ENCODE measurements at places on chromosomes 12 and 14.

DNA sequence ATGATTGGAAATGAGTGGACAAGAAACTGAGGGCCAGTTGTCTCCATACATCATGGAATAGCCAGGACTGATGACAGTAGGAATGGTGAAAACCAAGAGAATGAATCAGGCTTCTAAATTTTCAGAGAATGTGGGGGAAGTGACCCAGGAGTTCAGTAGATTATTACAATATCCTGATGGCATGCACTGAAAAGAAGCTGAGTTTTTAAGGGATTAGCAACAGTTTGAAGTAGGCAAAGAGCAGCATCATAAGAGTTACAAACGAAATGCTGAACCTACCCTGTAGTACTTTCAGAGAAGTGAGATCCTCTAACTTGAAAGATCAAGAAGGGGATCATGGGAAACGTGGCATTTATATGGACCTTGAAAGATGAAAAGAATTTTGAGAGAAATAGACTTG lies 13.2 kb downstream of the SLC2A14 start:
- DNase-seq: no peak

DNA sequence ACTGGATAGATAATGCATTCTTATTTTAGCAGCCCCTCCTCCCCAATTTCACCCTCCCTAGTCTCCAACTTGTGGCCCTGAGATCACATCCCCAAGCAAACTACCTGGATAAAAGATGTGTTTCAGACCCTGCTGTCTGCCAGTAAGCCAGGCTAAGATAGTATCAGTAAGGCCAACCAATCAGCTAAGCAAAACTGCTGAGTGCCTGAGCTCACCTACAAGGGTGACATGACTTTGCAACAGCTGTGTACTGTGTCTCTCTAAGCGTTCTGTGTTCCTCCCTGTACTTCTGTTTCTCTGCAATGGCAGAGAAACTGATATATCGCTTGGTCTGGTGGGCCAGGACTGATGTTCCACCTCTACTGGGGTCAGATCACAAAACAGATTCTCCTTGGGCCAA lies 224.9 kb downstream of the BTG1 start:
- DNase-seq: no peak

DNA sequence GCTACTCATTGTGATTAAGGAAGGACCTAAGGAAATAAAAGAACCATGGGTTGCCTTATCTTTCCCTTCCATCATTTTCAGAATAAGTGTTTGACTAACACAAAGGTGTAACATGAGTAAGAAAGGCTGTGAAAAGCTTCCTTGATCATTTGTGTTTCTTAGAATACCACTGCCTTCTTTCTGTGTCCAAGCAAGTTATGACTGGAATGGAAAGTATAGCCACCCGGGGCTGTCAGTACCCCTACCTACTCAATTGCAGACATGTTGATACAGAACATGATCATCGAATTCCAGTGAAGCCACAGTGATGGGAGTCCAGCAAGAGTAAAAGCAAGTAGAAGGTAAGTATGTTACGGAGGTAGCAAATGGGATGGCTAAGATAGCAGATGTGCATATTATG lies 209.8 kb downstream of the PELI2 start:
- no peak for DNase-seq

DNA sequence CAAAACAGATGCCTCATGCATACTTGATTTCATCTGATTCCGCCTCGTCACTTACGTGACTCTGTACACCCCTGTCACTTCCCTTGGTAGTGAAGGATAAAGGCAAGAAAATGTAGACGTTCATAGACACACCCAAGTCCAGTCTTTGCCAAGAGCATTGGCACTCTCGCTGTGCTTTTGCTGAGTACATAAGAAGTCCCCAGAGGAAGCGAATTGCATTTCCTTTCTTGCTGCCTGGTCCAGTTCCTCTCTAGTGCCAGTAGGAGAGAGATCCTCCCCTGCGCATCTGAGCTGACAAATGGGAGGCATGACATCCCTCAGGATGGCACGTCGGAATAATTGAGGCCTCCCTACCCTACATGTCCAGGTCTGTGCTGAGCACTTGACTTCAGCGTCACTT lies 21.3 kb upstream of the RIN3 start:
- DNase-seq: no peak

- DNase-seq: no peak
Observed at GRCh38 chr12:79317179-79317847, 373.5 kb downstream of the PAWR start.

- DNase-seq: no peak
Observed at GRCh38 chr12:68189821-68190242, 30.3 kb upstream of the IFNG start.

DNA sequence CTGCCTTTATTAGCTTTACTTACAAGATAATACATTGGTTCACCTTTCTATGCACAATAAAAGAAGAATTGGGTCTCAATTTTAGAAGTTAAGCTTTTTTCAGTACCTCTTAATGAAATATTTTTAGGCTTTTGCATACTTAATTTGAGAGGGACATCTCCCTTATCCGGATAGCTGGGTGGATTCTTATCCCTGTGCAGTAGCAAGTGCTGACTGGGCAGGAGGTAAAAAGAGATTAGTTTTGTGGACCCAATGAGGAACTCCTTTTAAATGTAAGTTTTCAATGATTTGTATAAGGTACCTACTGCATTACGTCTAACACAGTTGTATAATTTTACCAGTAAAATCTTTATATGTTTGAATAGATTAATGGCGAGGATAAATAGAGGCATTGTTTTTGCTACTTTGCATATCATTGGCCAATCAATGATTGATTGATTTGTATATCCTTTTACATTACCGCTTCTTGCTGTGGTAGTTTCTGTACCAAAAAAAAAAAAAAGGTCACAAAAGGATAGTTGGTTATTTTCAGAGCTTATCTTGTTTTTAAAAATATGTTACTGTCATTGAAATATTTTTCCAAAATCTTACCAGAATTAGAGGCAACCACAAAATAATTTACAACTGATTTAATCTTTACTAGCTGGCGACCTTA lies 2.2 kb downstream of the CPSF6 start:
- DNase-seq: no peak

- no peak for DNase-seq
Observed at GRCh38 chr12:9039397-9039977, 50.1 kb downstream of the KLRG1 start.

DNA sequence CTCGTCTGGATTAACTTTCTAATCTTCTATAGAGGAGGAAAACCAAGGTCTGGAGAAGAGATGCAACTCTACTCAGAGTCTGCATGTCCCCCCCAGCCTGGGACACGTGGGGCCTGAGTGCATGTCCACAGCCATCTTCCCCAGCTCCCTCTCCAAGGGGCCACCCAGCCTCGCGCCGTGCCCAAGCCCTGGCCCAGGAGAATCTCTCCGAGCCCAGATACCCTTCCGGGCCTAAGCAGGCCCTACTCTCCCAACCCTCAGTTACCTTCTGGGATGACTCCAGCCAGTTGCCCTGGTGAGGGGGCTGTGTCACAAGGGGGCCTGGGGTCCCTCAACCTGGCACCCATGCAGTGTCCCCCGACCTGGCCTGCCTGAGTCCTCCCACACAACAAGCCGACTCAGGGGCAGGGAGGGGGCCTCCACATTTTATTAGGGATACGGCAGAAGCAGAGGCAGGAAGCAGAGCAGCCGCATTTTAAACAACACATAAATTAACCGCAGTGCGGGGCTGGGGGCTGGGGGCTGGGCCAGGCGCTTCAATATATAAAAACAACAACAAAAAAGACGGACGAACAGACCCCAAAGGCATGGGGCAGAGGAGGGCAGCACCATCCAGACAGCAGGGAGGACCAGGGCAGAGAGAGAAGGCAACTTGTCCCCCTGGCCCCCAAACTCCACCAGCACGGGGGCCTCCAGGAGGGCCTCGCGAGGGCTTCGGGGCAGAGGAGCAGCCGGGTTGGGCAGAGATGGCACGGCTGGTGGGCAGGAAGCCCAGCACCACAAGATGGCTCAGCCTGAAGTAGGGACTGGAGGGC lies 37.3 kb downstream of the NCKAP5L start:
- DNase-seq: no peak

DNA sequence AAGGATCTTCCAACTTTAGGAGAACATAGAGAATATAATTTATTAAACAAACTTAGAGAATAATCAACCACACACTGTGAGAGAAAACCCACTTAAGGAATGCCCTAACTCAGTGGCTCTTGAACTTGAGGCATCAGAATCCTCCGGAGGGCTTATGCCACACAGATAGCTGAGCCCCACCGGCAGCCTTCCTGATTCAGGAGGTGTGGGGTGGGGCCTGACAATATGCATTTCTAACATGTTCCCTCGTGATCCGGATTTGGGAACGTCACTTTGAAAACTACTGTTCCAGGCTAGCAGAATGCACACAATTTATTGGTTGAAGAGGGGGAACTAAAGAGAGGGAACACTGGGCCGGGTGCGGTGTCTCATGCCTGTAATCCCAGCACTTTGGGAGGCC lies 2.0 kb upstream of the SOAT2 start:
- DNase-seq: no peak

- DNase-seq: peak; percentile 14
Observed at GRCh38 chr12:9869307-9870161, at the start of gene CLEC2B. TSS of gene CLEC2B (minus strand) at chr12:9869354.

- no peak for DNase-seq
Observed at GRCh38 chr12:108567406-108568337, 5.3 kb downstream of the ISCU start.

DNA sequence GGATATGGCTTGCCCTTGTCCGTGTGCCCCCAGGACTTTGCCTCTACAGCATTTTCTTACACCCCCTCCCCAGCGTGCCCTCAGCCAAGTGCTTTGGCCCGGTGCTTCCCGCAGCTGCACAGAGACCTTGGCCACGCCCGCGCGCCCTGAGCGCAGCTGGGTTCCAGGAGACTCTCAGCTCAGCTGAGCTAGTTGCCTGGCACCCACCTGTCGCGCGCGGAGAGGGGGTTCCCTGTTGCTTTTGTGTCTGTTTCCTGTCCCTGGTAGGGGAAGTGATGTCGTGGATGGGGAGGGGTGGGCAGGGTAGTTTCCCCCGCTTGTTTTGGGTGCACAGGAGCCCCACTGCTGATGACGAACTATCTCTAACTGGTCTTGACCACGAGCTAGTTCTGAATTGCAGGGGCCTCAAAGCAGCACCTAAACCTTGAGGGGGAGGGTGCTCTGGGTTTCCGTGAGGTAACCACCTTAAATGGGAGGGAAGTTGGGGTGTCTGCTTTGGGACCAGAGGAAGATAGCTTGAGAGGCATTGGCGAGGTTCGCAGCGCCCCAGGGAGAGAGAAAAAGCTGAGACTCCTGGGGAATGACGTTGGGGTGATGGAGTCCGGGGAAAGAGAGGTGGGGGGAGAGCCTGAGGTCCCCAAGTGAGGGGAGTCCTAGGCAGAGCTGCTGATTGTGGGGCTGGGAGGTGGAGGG lies 1.5 kb downstream of the DIO3 start:
- DNase-seq: no peak

- DNase-seq: no peak
Observed at GRCh38 chr12:91104812-91105466, 6.4 kb downstream of the LUM start.

DNA sequence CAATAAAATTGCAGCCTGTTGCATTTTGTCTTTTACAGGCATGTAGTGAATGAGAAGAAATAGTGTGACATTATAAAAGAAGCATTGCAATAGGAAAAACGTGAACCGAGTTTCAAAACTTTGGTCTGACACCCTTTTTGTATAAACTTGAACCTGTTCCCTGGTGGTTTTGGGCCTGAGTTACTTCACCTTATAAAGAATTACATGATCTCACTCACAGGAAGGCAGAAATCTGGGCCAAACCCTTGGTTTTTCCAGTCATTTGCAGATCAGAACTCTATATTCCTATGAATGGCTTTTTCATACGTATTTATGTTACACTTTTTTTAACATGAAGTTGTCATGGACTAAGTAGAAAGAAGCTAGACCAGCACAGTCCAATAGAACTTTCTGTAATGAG lies 138.5 kb upstream of the FLRT2 start:
- DNase-seq: no peak
